ENCODE measurements at places on chromosomes 16 and 17. TPM values are rescaled to one million over a fixed set of nuclear protein-coding genes. Genes with fewer than 3 reads are reported as not detected.

Gene CACNG3
- total RNA-seq = not detected

Gene TUBB3
- total RNA-seq = 110 TPM

Gene ZNF232
- total RNA-seq = 4.4 TPM

Gene NSF
- 15.1 TPM for total RNA-seq

Gene ABCC12
- under 0.01 TPM for total RNA-seq

Gene MYADML2
- not detected for total RNA-seq

Gene SLC12A3
- total RNA-seq = not detected

Gene MRC2
- 438 TPM for total RNA-seq

Gene VPS35
- total RNA-seq = 86.5 TPM

Gene HEATR9
- total RNA-seq = not detected

Gene DHRS7C
- total RNA-seq = not detected

Gene MSLN
- 2.0 TPM for total RNA-seq

Gene LGALS9
- total RNA-seq = 0.17 TPM

Gene ADAD2
- not detected for total RNA-seq

Gene ASGR1
- 0.85 TPM for total RNA-seq

Gene OR4D2
- total RNA-seq = not detected

Gene PLEKHH3
- 40.7 TPM for total RNA-seq

Gene KRT14
- 0.12 TPM for total RNA-seq

Gene NF1
- 18.0 TPM for total RNA-seq

Gene TSPOAP1
- under 0.01 TPM for total RNA-seq

Gene NUTF2
- total RNA-seq = 193 TPM

Gene TPSG1
- total RNA-seq = not detected

Gene SDR42E2
- total RNA-seq = not detected

Gene TNFRSF13B
- total RNA-seq = not detected

Gene SMTNL2
- total RNA-seq = 8.2 TPM

Gene GRB7
- total RNA-seq = not detected

Gene VPS35L
- 55.1 TPM for total RNA-seq

Gene RBFOX1
- total RNA-seq = 0.43 TPM

Gene HBA1
- 1.9 TPM for total RNA-seq

Gene NOXO1
- 2.1 TPM for total RNA-seq

Gene RRAD
- 0.58 TPM for total RNA-seq

Gene SLC35G6
- not detected for total RNA-seq

Gene MAPT
- 2.1 TPM for total RNA-seq

Gene C16orf92
- not detected for total RNA-seq

Gene GSDMA
- not detected for total RNA-seq

Gene KRTAP9-8
- total RNA-seq = not detected

Gene RAB11FIP4
- total RNA-seq = 0.47 TPM

Gene ABCC11
- total RNA-seq = under 0.01 TPM

Gene BCAR1
- total RNA-seq = 49.6 TPM

Gene GCGR
- not detected for total RNA-seq

Gene GALR2
- not detected for total RNA-seq

Gene SPNS3
- not detected for total RNA-seq

Gene ELMO3
- 0.58 TPM for total RNA-seq

Gene PIPOX
- 1.1 TPM for total RNA-seq

Gene TP53TG3B
- total RNA-seq = not detected

Gene KRTAP2-1
- not detected for total RNA-seq

Gene HOXB6
- 2.2 TPM for total RNA-seq

Gene MYH8
- 4.1 TPM for total RNA-seq

Gene GHDC
- total RNA-seq = 11.7 TPM

Gene MYOCD
- total RNA-seq = under 0.01 TPM

Gene GNG13
- total RNA-seq = not detected

Gene MEIOB
- not detected for total RNA-seq

Gene DBNDD1
- under 0.01 TPM for total RNA-seq

Gene C16orf46
- total RNA-seq = 0.12 TPM

Gene PLSCR3
- 72.9 TPM for total RNA-seq

Gene HCRT
- not detected for total RNA-seq

Gene RPL13
- total RNA-seq = 9,039 TPM

Gene SOST
- not detected for total RNA-seq

Gene SPAG5
- 2.7 TPM for total RNA-seq
